Sciatic nerve (tissue), 2 donors: ENCODE measurements at places on chromosomes 13 and 19.

- DNase-seq: no peak
These were observed 22.6 kb downstream of the ZSWIM4 start for GRCh38 chr19:13817615-13818371.

DNA sequence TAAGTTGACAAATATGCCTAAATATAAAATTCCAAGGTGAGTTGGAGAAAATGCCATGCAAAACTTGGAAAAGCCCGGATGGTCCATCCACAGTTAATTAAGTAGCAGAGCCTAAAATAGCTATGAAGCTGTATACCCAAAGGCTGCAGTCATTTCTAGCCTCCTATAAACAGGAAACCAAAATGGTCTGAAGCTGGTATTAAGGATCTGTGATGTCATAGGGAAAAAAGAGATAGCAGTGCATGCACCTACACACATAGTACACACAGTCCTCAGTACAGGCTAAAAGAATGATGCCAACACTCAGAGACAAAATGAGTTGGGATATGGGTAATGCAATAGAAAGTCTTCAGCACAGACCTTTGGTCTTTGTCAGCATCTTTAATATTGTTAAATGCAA, 736.9 kb downstream of the EFNB2 start:
- no peak for DNase-seq

DNA sequence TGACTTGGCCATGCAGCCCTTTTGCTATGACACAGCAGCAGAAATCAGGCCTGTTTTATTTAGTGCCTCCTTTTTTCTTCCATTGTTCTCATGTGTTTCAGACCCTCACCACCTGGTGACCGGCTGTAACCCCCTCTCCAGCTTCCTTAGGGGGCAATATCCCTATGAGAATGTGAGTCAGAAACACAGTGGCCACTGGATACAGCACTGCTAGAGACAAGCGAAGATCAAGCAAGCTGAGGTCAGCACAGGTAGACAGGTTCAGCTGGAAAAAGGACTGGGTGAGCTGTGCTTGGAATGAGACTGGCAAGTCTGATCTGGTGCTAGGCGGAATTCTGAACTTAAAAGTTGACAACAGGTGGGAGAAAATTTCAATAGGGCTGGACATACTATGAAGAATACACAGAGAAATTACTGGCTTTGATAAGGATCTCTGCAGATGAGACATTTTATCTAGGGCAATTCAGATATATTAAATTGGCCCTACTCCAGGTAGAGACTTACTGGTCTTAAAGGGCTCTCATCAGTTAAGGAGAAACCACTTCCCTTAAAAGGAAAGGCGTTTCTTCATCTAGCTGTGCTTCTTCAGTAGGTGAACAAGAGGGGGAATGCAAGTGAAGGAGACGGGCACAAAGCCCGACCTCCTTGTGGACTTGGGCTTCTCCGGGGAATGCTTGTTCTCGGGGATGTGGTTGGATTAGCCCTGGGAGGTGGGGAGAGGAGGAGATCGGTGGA, 83.3 kb downstream of the ERCC5 start:
- no peak for DNase-seq

DNA sequence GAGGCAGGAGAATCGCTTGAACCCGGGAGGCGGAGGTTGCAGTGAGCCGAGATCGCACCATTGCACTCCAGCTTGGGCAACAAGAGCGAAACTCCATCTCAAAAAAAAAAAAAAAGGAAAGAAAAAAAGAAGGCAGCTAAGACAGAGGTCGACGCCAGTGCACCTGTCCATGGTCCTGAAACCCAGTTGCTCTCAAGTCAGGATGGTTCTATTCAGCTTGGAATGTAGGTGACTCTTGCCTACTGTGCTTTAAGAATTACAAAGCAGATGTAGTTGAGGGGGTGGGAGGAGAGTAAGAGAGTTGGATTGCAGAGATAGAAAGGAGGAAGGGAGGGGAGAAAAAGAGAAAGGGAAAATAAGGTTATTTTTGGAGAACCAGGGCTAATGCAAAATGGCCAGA, 18.7 kb downstream of the CACNG7 start:
- no peak for DNase-seq

DNA sequence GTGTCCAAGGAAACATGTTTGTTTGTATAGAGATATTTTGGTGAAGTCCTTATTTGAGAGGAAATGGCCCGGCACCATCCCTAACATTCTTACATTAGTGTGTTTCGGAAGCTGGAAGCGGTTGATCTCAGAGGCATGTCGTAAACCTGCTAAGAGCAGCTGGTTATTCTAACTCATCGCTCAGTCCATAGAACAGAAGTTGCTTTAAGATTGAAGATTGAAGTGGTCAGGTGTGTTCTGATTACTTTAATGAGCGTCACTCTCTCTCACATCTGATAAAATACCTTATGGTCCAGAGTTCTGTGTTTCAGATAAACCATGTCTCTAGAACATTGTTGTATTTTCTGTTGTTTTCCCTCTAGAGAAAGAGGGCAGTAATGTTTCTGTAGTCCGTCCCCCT, 60.2 kb upstream of the FLT1 start:
- no peak for DNase-seq

- no peak for DNase-seq
These were observed 11.3 kb upstream of the CACNG8 start for GRCh38 chr19:53951436-53951835.

DNA sequence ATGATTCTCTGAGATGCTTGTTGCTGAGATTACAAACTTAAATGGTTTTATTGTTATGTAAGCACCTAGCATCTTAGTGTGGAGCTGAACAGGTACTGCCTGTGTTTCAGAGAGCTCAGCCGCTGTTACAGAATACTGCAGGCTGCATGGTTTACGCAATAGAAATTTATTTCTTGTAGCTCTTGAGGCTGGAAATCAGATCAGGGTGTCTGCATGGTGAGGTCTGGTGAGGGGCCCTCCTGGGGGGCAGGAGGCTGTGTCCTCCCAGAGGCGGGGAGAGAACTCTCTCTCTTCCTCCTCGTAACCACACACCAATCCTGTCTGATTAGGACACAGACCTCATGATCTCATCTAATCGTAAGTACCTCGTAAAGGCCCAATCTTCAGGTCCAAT, 13.1 kb downstream of the ATP11A start:
- no peak for DNase-seq

DNA sequence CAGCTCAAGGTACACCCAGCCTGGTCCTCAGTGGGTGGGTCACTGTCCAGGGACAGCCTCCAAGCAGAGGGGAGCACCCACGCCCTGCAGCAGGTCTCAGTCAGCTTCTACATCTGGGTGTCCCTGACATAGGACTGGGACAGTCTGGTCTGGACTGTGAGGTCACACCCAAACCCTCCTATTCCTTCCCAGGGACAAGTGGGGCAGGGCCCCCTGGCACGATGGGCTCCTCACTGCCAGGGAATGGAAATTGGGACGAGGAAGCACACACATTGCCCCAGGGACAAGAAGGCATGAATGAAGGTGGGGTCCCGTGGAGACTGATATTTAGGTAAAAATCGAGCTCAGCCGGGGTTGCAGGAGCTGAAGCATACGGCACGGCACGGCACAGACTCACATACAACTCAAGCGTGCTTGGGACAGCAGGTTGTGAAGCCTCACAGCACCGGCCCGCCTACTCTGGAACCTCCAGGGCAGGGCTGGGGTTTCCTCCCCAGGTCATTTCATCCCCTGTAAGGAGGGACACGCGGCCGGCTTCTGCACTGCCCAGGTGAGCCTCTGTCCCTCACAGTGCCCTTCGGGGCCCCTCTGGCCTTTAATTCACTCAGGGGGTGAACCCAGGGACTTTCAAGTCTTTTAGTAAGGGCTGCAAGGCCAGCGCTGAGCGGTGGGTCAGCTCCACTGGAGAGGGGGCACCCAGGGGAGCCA, 3.5 kb downstream of the PNMA8B start:
- no peak for DNase-seq

DNA sequence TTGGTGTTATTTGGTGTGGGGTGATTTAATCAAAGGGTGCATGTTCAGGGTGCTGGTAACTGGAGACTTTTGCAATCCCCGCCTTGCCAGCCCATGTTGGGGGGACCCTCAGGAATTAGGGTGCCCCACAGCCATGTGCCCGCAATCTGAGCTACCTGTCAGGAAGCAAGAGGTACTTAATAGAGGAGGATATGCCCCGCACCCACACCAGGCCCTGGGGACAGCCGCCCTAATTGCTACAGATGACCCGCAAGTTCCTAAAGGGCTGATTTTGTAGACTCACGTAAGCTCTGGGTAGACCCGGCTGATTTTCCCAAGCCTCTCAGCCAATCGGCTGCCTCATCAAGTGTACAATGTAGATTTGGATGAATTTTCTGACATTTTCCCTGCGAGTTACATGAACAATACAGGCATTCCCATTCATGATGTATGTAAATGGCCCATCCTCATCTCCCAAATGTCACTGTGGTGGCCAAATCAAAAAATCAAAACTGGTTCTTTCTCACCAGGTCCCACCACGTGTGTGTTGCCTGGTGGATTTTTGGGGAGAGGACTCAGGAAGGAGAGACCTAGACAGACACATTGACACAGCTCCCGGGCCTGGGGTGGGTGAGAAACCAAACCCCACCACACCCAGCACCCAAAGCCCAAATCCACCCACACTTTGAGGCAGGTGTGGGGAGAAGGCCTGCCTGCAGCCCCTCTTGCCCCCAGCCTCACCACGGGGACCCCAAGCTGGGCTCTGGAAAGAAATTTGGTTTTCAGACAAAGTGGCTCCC, 119.2 kb upstream of the SPACA7 start:
- no peak for DNase-seq

DNA sequence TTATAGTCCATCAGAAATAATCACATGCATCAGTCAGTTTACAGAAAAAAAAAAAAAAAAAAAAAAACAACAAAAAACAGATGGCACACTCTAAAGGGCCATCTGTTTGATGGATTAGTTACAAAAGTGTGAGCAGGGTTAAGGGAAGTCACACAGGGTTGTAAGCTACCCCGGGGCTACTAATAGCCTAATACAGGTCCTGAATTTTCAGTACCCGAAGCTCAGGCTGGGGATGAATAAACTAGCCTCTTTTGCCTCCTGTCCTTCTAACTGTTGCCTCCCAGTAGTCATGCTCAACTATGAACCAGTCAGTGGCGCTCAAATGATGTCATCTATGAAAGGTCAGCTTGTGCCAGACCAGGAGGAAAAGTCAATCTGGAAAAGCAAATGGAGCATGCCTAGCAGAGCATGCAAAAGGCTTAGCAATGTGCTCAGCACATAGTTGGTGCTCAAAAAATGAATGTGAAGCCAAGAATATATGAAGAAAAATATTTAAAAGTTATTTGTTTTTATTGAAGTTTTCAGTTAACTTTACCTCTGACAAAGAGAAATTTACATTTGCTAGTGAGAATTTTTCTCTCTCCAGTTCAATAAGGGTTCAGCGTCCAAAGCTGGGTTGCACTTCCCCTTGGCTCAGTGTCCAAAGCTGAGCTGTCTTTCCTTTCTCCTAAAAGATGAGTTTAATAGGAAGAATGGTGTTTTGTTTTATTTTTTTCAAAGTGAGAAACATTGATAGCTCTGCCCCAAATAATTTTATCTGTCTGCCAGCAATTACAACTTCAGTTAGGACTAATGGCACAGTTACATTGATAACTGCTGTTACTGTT, 30.8 kb upstream of the LRCH1 start:
- no peak for DNase-seq

GRCh38 chr13:75876142-75877050, 240.3 kb downstream of the LMO7 start:
- peak; percentile 76 for DNase-seq

- DNase-seq: no peak
These were observed 15.6 kb downstream of the PCID2 start for GRCh38 chr13:113192902-113193301.

- DNase-seq: no peak
These were observed 1988.1 kb upstream of the PCDH20 start for GRCh38 chr13:63403733-63404132.

GRCh38 chr19:20320191-20320590, 153.2 kb downstream of the ZNF486 start:
- DNase-seq: no peak

DNA sequence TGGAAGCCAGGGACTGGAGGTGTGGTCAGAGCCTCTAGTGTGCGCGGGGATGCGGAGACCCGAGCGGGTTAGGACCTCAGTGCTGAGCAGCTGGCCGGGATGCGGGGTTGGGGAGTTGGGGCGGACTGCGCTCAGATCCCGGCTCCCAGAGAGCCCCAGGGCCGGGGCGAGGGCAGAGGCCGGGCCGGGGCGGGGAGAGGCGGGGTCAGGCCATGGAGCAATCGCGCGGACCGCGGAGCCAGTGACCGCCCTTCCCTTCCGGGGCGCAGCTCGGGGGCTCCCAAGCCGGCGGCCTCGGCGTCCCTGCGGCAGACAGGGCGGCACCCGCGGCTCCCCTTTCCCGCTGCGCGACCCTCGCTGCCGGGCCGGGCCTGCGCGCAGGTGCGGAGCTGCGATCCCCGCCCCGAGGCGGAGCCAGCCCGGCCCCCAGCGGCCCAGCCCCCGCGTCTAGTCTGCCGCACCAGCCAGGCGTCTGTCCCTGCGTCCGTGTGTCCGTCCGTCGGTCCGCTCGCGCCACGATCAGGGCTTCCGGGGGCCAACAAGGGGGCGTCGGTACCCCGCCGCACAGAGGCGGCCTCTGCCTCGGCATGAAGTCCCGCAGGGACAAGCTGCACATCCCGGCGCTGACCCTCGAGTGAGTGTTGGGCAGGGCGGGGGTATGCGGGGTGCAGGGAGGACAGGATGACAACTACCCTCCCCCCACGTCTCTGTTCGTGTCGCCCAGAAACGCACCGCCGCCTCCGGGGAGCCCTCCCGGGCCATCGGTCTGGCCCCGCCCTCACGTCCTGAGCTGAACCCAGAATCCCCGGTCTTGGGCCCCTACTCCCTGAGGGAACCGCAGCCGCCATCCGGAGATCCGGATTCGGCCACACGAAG, 12.4 kb downstream of the MAST3 start:
- peak; percentile 77 for DNase-seq

- peak; percentile 18 for DNase-seq
These were observed 108.1 kb upstream of the SOX1 start for GRCh38 chr13:111958612-111959395.

GRCh38 chr13:20416223-20416745, 109.4 kb downstream of the CRYL1 start:
- DNase-seq: no peak

GRCh38 chr19:19217099-19217498, 5.3 kb downstream of the NCAN start:
- no peak for DNase-seq
